ENCODE measurements at places on chromosomes 1 and 21. TPM values are rescaled to one million over a fixed set of nuclear protein-coding genes. Genes with fewer than 3 reads are reported as not detected.

The NID1 gene
- total RNA-seq = 47.6 TPM

The CASQ1 gene
- 20.0 TPM for total RNA-seq

The TMEM82 gene
- not detected for total RNA-seq

The MKNK1 gene
- total RNA-seq = 42.5 TPM

The KCNK2 gene
- total RNA-seq = not detected

The SLC6A9 gene
- 1.6 TPM for total RNA-seq

The TNFRSF25 gene
- 10.8 TPM for total RNA-seq

The GJA8 gene
- not detected for total RNA-seq

The ANKRD65 gene
- 2.1 TPM for total RNA-seq

The PTGS2 gene
- 0.77 TPM for total RNA-seq

The PADI4 gene
- total RNA-seq = 0.67 TPM

The PTPN7 gene
- total RNA-seq = 0.92 TPM

The TRAPPC3 gene
- 57.8 TPM for total RNA-seq

The ITGB2 gene
- 26.5 TPM for total RNA-seq

The CDA gene
- total RNA-seq = 2.9 TPM

The NR1I3 gene
- total RNA-seq = not detected

The WDR64 gene
- not detected for total RNA-seq

The KRTAP11-1 gene
- not detected for total RNA-seq

The PBX1 gene
- 69.6 TPM for total RNA-seq

The TMEM234 gene
- total RNA-seq = 7.4 TPM

The DCDC2B gene
- total RNA-seq = not detected

The NTNG1 gene
- total RNA-seq = 0.57 TPM

The LDLRAD1 gene
- total RNA-seq = not detected

The SGIP1 gene
- total RNA-seq = 2.9 TPM

The PCBP3 gene
- total RNA-seq = 2.7 TPM

The OR2AK2 gene
- total RNA-seq = not detected

Measured in left ventricle myocardium superior (tissue), 1 donor.